ENCODE measurements at places on chromosomes 11 and 22.

- no peak for DNase-seq
Observed at GRCh38 chr11:77381729-77382665, 80.5 kb upstream of the GDPD4 start.

DNA sequence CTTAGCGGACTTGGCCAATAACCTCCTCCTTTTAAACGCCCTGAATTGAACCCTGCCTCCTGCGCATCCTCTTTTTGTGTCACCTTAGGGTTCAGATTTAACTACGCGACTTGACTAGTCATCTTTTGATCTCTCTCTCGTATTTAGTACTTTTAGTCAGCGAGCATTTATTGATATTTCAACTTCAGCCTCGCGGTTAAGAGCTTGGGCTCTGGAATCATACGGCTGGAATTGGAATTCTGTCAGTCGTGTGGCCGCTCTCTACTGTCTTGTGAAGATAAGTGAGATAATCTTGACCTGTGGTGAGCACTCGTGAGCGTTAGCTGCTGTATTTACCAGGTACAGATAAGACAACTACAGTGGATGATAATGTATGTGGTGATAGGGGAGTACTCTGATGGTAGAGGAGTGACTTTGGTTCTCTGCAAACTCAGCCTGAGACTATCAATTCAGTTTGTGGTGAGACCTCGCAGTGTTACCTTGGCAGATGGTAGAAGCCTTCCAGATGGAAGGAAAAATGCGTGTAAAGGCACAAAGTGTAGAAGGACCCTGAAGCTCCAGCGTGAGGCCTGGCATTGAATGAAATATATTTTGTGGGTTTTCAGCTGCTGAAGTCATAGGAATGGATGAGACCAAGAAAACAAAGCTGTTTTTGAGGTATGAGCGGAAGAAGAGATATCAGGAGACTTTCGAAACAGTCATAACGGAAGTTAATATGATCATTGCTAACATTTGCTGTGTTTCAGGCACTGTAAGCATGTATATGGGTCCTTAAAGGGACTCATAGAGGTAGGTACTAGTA is 682 bp downstream of the ATM start:
- peak; percentile 43 for DNase-seq

DNA sequence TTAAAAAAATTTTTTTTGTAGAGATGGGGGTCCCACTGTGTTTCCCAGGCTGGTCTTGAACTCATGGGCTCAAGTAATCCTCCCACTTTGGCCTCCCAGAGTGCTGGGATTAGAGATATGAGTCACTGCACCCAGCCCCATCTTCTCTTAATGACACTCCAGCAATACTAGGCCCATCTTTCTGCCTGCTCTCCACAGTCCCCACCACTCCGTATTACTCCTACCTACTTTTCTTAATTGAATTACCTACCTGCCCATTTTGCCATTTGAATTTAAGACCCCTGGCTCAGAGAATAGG is 2.0 kb upstream of the STIM1 start:
- DNase-seq = no peak

DNA sequence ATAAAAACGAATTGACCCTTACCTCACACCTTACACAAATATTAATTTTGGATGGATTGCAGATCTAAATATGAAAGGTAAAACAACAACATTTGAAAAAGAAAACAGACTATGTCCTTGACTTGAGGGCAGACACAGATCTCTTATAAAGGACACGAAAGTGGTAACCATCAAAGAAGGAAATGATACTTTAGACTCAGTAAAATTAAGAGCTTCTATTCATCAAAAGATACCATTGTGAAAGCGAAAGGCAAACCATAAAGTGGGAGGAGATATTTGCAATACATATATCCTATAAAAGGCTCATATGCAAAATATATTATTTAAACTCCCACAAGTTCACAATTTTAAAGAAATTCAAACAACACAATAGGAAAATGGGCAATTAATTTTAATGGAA is 5.0 kb downstream of the HEPACAM start:
- no peak for DNase-seq

DNA sequence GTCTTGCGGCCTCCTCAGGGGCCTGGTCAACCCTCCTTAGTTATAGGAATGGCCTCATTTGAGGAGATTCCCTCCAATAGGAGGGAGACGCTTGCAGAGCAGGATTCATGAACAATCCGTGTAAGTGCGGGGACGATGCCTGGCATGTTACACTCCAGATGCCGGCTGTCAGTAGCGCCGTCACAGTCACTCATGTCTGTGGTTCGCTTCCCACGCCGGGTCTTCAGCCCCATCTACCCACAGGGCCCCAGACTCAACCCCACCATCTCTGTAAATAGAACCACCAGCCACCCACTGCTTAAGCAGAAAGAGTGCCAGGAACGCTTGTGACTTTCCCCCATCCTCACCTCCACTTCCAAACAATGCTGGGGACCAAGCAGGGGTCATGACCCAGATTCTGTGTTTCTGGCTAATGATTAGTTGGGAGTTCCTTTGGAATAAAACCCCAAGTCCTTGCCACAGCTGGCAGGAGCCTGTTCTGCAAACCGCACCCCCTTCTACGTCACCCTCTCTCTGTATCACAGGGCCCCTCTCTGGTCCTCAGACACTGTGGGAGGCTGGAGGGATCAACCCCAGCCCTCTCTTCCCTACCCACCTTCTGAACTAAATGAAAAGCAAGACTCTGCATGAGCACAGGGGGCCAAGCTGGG is 38.8 kb upstream of the TOLLIP start:
- no peak for DNase-seq

DNA sequence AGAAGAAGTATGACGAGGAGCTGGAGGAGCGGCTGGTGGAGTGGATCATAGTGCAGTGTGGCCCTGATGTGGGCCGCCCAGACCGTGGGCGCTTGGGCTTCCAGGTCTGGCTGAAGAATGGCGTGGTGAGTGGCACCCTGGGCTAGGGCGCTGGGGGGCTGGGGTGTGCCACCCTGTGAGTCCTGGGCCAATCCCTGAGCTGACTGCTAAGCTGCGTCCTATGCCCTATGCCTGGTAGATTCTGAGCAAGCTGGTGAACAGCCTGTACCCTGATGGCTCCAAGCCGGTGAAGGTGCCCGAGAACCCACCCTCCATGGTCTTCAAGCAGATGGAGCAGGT is 3.9 kb downstream of the TAGLN start:
- no peak for DNase-seq

- no peak for DNase-seq
Observed at GRCh38 chr11:87466223-87466622, 428.5 kb downstream of the TMEM135 start.

DNA sequence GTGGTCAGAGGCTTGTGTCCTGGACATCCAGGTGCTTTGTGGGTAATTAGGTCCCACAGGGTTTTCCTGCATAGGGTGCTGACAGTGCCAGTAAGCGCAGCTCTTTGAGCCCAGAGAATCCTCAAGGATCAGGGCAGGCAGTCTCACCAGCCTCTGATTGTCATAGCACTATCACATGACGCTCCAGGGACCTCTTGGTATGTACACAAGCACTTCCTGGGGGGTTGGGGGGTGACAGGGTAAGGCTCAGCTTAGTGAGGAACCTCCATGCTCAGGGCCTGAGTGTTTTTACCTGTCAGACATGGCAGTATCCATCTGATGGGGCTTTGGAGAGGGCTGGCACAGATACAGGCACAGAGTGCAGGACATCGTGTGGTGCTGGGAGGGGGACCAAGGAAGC is 27.9 kb upstream of the SUSD2 start:
- peak; percentile 56 for DNase-seq
